ENCODE measurements at places on chromosomes 3 and 15.

DNA sequence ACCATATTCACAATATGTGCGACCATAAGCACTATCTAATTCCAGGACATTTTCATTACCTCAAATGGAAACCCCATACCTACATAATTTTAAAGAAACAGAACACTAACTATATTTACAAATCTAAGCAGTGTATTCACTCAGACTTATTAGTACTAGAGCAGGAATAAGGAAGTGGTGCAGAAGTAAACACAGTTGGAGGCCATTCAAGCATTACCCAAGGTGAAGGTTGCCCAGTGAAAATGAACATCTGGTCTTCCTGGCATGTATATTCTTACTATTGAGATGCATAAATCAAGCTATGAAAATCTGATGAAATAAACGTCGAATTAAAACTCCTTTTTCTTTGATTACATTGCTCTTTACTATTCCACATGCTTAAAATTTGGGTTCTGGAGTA lies 78.9 kb upstream of the TTC14 start:
- no peak for DNase-seq

DNA sequence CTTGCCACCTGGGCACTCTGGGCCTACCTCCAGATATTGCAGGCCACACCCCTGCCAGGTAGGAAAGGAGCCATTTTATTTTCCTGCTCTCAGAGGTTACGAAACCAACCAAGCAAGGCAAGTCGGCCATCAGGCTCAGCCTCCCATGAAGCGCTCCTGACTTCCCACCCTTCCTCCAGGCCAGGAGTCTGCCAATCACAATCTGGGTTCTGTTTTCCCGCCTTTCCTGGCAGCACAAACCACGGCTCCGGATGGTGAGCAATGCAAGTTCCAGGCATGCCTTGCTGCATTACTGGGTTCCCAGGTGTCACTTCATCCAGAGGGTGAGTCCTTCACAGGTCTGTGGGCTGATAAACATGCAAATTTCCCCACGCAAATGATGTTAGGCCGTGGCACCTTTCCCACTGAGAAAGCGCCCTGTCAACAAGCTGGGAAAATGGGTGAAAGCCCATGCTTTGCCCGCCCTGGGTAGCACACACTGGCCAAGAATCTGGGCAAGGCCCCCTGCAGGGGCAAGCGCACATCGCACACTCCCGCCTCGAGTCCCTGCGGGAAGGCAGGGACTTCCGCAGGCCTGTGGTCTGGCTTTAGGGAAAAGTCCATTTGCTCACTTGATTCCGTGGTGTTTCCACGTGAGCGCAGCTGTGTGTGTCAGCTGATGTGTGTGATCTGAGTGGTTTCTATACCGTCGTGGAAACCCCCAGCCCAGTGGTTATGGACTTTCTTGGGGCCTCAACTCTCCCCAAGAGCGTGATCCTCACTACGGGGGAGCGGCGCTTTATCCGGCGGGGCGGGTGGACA lies 61.6 kb upstream of the RYK start:
- DNase-seq: no peak

- no peak for DNase-seq
Observed at GRCh38 chr15:71254491-71254890, 139.2 kb downstream of the THSD4 start.

DNA sequence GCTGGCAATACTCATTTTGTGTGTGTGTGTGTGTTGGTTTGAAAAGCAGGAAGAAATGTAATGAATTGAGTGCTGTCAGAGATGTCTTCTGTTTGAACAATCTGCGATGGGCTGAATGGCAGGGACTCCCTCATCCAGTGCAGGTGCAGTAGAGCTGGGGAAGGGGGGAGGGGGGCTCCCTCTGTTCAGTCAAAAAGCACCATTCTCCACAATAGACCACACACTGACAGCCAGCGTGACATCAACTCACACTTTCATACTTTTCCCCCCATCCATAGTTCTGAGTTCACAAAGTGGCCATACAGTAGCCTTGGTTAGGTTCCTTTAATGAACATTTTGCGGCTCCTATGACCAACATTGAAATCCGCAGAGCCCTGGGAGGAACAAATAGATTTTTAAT lies 10.4 kb downstream of the SOX2 start:
- DNase-seq: no peak

DNA sequence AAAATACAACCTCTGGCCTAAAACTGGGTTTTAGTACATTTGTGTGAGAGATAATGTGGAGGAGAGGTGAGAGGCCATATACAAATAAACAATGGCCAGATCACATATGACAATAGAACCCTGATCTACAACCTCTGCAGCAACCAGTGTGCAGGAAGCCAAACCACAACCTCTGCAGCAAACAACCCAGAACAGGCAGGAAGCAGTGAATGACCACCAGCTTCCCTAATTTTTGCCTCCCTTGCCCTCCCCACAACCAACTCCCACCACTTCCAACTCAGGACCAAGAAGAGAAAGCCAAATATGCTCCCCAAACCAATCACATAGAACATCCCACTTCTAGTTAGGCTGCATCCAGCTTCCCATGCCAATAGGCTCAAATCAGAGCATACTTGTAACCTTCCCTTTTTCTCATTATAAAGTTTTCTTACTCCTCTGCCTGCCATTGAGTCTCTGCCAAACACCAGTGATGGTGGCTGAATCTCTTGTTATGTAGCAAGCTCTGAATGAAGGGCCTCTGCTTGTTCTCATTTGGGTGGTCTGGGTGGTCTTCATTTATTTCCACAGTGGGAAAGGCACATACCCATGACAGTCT lies 102.6 kb upstream of the GAP43 start:
- DNase-seq: no peak

DNA sequence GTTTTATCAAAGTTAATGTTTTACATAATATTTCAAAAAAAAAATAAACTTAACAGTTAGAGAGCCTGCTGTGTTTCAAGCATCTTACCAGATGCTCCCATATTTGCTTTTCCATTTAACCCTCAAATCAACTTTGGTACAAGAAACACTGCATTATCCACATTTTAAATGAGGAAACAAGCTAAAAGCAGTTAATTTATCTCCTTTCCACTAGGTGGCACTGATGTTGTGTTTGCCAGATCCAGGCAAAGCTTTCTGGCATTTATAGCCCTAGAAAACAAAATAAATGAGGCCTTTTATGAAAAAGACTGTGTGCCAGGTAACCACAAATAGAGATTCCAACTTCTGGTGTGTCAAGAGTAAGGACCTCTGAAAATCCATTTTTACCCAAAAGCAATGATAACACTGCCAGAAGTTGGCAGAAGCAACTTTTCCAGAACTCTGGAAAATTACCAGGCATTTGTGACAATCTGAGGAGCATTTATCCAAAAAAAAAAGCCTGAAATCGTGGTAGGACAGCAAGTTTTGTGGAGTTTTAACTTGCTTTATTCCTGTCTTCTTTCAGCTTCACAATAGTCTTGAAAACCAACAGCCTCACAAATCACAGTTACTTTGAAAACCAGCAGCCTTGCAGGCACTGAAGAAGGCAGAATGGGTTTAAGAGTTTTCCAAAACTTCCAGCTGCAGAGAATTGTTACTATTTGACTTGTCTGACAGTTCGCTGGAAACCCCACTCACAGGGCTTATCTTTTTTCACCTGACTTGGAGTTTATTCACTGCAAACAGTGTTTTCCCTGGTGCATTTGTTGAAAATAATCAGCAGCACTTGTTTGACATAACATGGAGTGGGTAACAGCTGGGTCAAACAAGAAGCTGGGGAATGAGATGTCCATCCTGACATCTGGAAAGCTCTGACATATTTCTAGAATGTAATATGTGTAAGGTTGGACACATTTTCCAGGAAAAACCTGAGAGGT lies 9.2 kb downstream of the FAM162A start:
- DNase-seq: peak; percentile 51

- DNase-seq: no peak
Observed at GRCh38 chr3:60366486-60366885, 884.8 kb downstream of the FHIT start.

DNA sequence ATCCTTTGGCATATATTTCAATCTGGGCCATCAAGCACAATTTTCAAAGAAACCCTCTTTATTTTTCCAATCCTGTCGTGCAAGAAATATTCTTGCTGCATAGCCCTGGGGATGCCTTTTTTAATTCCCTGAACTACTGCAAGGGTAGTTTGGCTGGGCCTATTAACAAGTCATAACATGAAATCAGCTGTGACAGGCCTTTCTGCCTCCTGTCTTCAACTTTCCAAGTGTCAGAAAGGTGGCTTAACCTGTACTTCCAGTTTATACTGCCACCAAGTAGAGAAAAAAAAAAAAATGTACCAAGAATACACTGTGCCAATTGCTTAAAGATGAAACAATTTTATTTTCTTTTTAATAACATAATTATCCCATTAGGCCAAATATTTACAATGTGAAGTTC lies 32.4 kb upstream of the SPPL2A start:
- no peak for DNase-seq

GRCh38 chr3:14145236-14145635 lies 20.4 kb downstream of the TMEM43 start:
- DNase-seq: no peak

- no peak for DNase-seq
Observed at GRCh38 chr15:78536134-78536533, 4.1 kb upstream of the PSMA4 start.

DNA sequence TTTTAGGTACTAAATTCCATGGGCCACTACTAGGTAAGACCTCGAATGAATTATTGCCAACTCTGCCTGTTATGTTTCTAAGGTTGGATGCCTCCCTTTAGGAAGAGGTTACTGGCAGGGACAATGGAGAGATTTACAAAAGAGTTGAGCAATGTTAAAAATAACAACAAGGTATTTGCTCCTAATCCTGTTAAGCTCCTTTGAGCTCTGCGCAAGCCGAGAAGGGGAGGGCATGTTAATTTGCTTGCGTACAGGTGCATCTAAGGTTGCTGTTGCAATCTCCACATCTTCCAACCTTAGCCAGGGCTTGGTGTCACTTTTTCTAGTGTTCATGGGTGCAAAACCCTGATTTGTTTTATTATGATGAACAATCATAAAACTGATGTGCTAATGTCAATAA lies 161.5 kb upstream of the TPM1 start:
- DNase-seq: no peak

DNA sequence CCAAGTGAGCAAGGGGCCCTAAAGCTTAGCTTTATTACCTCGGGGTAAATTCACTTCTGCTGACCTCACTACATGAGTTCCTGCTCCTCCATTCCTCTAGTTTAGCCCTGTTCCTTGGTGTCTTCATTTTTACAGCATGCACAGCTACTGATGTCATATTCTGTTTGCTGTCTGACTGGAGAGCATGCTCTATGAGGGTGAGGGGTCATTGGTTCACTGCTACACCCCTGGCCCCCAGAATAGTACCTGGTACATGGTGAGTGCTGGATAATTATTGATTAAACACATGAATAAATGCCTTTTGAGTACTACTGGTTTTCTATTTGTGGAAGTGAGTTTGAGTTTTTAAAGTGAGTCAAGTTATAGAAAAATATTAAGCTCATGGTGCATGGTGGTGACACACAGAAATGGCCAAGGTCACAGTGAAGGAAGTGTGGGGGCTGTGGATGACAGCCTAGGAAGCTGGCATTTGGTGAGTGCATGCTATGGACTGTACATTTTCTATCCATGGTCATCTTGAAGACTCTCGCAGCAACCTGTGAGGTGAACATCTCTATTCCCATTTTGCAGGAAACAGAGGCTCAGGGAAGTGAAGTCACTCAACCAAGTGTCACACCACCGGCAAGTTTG lies 34.0 kb downstream of the RPLP1 start:
- no peak for DNase-seq
